Breast epithelium (tissue), 4 donors: ENCODE measurements at places on chromosomes 2 and 18. TPM values are rescaled to one million over a fixed set of nuclear protein-coding genes. Genes with fewer than 3 reads are reported as not detected.

GRCh38 chr2:230893338-230893737 is 28.6 kb downstream of the ITM2C start:
- H3K36me3 ChIP-seq: no peaks in the 10 kb centered on the region
- DNase-seq: no peak
- H3K27ac ChIP-seq: no peak overlapping the region
- H3K27me3 ChIP-seq: no peaks in the 10 kb centered on the region

DNA sequence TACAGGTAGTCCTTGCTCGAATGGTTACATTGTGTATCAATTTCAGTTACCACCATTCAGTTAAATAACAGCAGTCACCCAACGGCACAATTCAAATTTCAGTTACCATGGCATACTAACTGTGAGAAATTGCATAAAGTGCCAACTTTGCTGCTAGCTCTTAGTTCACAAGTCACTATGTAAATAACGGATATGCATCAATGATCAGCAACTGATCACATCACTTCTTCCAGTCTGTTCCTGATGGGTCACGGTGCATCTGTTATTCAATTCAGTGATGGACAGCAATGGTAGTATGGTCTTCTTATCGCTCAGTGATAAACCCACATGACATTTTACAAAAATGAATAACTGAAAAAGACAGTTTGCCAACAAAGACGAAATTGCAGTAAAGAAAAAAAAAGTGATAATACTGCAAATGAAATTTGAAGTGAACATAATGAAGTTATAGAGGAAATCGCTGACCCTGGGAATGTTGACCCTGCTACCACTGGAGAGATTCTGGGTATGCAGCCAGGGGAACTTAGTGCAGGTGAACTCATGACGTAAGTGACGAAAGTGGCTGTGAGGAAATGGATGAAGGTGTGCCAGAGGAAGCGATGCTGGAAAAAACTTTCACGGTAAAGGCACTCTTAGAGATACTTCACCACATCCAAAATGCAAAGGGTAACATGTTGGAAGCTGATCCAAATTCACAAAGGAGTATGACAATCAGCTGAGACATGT is 25.9 kb upstream of the RAPGEF4 start:
- H3K27ac ChIP-seq: no peak overlapping the region
- H3K27me3 ChIP-seq: no peaks in the 10 kb centered on the region
- DNase-seq: no peak
- no peaks in the 10 kb centered on the region for H3K4me1 ChIP-seq
- H3K4me3 ChIP-seq: no peak overlapping the region

DNA sequence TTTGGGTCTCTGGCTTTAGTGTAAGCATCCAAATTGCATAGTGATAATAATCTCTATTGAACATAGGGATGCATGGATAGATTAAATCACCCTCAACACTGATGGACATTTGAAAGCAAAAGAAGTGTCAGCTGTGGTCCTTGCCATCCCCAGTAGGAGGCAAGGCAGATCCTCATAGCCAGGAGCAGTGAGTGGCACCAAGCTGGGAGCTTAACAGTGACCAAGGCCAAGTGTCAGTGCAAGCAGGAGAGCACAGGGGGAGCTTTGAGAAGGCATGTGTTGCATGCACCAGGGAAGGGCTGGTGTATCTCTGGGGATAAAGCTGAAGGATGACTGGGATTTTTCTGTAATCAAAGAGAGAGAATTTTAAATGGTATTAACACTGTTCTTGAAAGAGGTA is 14.7 kb downstream of the SLC14A1 start:
- no peaks in the 10 kb centered on the region for H3K4me1 ChIP-seq
- no peaks in the 10 kb centered on the region for H3K27me3 ChIP-seq
- DNase-seq: no peak
- no peak overlapping the region for H3K4me3 ChIP-seq

- no peak overlapping the region for H3K27ac ChIP-seq
- H3K36me3 ChIP-seq: no peaks in the 10 kb centered on the region
- H3K4me1 ChIP-seq: no peaks in the 10 kb centered on the region
- DNase-seq: no peak
Measured at GRCh38 chr2:8627019-8627691, 54.7 kb upstream of the ID2 start.

- H3K4me1 ChIP-seq: no peaks in the 10 kb centered on the region
- H3K27ac ChIP-seq: no peak overlapping the region
- H3K4me3 ChIP-seq: no peak overlapping the region
- no peak for DNase-seq
Measured at GRCh38 chr18:22557168-22557941, 139.6 kb upstream of the CTAGE1 start.

- no peak overlapping the region for H3K4me3 ChIP-seq
- H3K4me1 ChIP-seq: no peaks in the 10 kb centered on the region
- no peak for DNase-seq
- no peak overlapping the region for H3K27ac ChIP-seq
- H3K36me3 ChIP-seq: peaks cover 4% of the 10 kb centered on the region
- no peaks in the 10 kb centered on the region for H3K27me3 ChIP-seq
Measured at GRCh38 chr2:210440206-210440605, 36.4 kb downstream of the LANCL1 start.

- peak overlapping the region; percentile 61 for H3K27ac ChIP-seq
- H3K4me1 ChIP-seq: no peaks in the 10 kb centered on the region
- DNase-seq: no peak
Measured at GRCh38 chr18:55300936-55301531, 287.0 kb downstream of the TCF4 start.

DNA sequence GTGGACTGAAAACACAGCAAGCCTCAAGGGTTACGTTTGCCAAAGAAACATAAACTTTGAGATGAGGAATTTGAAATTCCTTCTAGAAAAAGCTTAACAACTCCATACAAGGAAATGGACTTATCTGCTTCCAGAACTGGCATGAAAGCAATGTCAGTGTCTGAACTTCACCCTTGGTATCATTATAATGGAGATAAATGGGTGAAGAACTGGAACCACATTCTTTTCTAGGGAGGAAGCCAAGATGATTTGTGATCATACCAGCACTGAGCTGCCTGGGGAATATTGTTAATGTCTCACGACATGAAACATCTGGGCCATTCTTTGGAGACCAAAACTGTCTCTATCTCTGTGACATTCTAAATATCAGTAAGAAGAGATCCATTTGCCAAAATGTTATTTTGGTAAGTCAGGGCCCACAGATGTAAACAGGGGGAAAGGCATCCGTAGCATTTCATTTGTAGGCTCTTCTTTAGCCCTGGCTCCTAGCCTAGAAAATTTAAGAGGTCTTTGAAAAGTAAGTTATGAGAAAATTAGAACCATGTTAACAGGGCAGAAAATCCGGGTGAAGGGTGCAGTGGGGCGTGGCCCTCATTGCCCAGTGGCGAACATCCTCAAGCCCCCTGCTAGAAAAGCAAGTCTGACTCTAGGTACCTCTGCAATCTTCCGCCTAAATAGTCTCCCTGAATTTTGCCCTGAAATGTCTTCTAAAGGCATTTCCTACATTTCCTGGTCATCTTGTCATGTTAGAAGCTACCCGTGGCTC is 295.3 kb upstream of the EPAS1 start:
- DNase-seq: no peak
- no peaks in the 10 kb centered on the region for H3K4me1 ChIP-seq
- H3K4me3 ChIP-seq: no peak overlapping the region

- no peaks in the 10 kb centered on the region for H3K36me3 ChIP-seq
- H3K27me3 ChIP-seq: no peaks in the 10 kb centered on the region
- no peak overlapping the region for H3K27ac ChIP-seq
- no peak overlapping the region for H3K4me3 ChIP-seq
- DNase-seq: no peak
Measured at GRCh38 chr18:13916559-13916958, 1.2 kb upstream of the MC2R start.

DNA sequence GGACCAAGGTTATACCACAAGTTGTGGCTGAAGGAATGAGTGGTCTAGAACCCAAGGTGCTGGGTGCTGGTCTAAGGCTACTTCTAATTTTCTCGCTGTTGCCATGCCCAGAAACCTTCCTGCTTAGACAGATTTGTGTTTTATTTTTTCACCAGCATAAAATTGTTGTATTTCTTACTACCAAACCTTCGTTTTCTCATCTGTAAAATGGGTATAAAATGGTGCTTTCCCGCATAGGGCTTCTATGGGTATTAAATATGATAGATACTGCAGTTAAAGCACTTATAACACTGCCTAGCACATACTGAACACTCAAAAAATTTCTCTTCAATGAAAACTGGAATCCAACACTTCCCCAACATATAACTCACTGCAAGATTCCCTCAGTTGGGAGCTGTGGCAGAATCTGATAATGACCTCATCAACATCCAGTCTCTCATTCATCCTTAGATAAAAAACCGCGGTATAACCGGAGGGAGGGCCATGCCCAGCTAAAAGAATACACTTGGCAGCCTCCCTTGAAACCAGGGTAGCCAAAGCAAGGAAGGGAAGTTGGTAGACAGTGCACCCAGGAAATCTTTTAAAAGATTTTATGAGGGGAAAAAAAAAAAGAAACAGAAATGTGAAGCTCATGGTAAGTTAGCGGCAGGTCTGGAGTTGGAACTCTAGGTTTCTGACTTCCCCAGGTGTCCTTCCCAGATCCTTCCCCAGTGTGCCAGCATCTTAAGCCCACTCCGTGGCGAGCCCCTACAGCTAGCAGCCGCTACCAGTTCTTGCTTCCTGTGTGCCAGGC is 1.2 kb downstream of the NEMP2 start:
- peak overlapping the region; percentile 61 for H3K4me3 ChIP-seq
- H3K36me3 ChIP-seq: no peaks in the 10 kb centered on the region

- H3K36me3 ChIP-seq: no peaks in the 10 kb centered on the region
- no peak overlapping the region for H3K27ac ChIP-seq
- no peak overlapping the region for H3K4me3 ChIP-seq
- DNase-seq: no peak
- no peaks in the 10 kb centered on the region for H3K4me1 ChIP-seq
Measured at GRCh38 chr18:46893360-46893759, 23.9 kb downstream of the PIAS2 start.

DNA sequence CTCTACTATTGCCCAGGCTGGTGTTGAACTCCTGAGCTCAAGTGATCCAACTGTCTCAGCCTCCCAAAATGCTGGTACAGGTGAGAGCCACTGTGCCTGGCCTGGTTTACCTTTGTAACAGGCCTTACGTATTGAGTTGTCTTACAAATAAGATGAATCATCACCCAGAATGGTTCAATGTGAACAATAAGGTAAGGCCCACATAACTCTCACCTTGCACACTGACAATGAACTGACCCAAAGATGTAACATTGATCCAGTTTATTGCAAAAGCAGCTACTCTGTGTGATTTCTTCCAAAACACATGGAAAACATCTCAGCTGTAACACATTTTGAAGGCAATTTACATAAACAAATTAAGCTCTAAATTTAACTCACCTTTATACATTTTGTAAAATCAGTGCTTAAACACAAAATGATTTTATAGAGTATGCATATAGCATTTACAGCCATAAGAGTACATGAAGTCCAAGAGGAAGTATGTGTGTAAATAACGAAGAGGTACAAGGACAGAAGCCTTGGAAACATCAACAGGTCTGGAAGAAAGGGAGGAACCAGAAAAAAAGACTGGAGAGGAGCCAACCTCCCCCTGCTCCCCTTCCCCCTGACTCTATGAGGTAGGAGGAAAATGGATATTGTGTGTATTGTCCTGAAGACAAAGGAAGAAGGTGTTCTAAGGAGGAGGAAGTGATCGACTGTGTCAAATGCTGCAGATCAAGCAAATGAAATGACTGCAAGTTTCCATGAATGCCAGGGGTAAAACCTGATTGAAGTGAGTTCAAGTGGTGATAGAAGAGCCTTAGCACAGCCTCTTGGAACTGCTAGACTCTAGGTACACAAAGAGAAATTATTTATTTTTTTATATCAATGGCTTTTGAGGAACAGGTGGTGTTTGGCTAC is 5.6 kb upstream of the WDFY1 start:
- no peak overlapping the region for H3K4me3 ChIP-seq
- H3K27ac ChIP-seq: no peak overlapping the region
- H3K36me3 ChIP-seq: no peaks in the 10 kb centered on the region

- no peaks in the 10 kb centered on the region for H3K4me1 ChIP-seq
- no peak overlapping the region for H3K4me3 ChIP-seq
- H3K27me3 ChIP-seq: no peaks in the 10 kb centered on the region
- no peak overlapping the region for H3K27ac ChIP-seq
Measured at GRCh38 chr2:52703004-52703403, 1064.6 kb upstream of the CHAC2 start.

DNA sequence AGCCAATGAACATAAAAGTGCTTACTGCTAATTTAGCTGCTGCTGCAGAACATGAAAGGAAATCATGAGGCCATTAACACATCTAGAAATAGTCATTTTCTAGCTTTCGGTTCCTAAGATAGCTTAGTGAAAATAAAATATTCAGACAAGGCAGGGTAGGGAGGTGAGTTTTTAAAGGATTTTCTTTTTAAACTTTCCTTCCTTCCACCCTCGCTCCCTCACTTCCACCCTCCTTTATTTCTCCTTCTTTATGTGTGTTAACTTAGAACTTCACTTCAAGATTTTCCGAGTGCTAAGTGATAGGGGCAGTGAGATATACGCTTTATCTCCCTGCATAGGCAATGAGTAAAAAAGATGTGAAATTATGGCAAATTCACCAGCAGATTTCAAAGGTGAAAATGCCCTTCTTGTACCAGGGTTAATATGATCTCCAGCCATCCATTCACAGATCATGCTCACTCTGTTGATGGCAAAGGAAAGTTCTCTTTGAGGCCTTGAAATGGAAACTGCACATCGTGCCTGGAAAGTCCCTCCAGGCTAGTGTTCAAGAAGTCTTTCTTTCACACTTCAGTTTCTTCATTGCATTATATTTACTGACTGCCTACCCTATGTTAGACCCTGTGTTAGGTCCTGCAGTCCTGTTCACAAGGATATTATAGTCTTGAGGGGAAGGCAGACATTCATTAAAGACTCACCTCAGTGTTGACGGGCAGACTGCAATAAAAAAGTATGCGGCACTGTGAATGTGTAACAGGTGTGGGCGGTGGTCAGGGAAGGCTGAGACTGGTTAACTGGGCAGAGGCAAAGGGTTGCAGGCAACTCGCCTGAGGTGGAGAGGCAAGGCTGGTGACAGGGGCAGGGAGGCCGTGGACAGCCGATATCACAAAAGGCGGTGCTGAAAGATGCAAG is 200.8 kb downstream of the PLCL1 start:
- H3K36me3 ChIP-seq: no peaks in the 10 kb centered on the region
- H3K4me1 ChIP-seq: no peaks in the 10 kb centered on the region
- DNase-seq: no peak
- H3K27me3 ChIP-seq: no peaks in the 10 kb centered on the region
- no peak overlapping the region for H3K4me3 ChIP-seq

DNA sequence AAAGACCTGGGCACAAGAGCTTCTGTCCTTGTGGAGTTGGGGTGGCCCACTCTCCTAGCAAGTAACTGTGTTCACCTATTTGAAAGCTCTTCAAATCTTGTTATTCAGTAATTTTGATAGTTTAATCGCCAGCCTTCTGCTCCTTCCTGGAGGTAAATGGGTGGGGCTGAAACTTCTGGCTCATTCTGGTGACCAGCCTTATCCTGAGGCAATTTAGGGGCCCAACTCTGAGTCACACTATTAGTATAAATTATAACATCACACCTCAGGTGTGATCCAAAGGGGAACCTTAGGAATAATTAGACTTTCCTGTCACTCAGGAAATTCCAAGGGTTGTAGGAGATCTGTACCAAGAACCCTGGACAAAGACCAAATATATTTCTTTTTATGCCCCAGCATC is 255.8 kb upstream of the RGPD4 start:
- H3K27me3 ChIP-seq: no peaks in the 10 kb centered on the region
- no peak overlapping the region for H3K27ac ChIP-seq
- no peak overlapping the region for H3K4me3 ChIP-seq
- DNase-seq: no peak
- no peaks in the 10 kb centered on the region for H3K4me1 ChIP-seq
- H3K36me3 ChIP-seq: no peaks in the 10 kb centered on the region

The IL36A gene
- not detected for total RNA-seq

The NAT8 gene
- not detected for total RNA-seq

The SGPP2 gene
- 1.3 TPM for total RNA-seq

The SP140 gene
- 2.6 TPM for total RNA-seq
